ENCODE measurements at places on chromosomes 12 and 14.
A peak's percentile ranks its signal among the peaks of the same experiment; 100 is the strongest.

DNA sequence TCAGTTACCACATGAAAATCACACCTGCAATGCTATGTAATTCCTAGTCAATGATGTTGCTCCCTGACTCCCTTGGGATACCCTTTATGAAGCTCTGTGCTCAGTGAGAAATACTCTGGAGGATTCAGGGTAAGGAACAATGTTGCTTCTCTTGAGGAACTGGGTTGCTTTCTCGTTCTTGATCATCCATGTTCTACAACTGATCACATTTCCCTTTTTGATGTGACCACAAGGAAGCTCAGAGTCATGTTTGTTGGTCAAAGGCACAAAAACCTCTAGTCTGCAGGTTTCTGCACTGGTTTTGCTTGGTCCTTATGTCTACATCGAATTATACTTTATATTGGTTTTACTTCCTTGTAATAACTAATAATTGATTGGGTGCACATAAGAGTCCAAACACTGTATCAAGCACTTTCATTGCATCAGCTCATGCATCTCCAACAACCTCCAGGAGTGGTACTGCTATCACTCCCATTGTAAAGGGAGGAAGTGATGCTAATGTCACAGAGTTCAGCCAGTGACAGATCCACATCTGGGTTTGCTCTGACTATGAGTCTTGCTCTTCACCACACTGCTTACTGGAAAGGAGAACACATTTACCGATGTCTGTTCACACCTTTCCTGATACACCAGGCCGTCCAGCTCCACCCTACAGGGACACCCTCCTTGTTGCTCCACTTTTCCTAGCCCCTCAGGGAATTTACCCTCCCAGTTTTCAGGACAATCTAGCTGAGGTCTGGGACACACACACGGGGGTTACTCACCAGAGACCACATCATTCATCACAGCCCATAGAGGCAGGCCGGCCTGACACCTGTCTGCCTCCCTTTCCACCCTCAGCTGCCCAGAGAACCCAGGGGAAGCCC lies 41.0 kb downstream of the CMKLR1 start:
- DNase-seq = no peak

DNA sequence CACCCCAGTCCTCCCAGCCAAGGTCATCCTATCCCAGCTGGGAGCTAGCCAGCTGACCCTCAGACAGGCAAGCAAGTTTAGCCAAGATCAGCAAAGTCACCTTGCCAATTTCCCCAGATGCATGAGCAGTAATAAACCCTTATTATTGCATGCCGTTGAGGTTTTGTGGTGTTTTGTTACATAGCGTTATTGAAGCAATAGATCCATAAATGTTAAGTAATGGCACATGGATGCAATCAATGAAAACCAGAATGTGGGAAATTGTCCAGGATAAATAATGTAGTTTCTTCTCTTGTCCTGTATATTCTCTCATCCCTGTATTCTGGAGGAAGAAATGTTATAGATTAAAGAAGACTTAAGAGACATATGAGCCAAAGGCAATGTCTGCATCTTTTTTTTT lies 18.0 kb upstream of the TMEM260 start:
- peak; percentile 61 for DNase-seq

DNA sequence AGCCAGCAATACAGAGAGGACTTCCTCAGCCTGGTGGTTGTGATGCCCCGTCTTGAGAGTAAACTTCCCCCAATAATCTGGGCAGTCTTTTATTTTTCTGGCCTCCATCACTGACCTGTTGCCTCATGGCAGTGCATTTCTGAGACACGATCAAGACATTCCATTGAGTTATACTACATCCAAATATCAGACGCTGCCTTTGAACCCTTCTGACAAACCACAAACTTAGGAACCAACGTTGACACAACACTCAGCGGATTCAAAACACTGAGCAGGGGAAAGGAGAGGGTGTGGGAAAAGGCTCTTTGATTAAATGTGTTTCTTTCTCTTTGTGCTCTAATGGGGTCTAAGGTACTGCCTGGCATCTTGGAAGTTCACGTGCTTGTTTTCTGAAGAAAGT lies 100.7 kb upstream of the TBX5 start:
- no peak for DNase-seq

GRCh38 chr14:30240685-30241084 lies 313.0 kb upstream of the PRKD1 start:
- no peak for DNase-seq

DNA sequence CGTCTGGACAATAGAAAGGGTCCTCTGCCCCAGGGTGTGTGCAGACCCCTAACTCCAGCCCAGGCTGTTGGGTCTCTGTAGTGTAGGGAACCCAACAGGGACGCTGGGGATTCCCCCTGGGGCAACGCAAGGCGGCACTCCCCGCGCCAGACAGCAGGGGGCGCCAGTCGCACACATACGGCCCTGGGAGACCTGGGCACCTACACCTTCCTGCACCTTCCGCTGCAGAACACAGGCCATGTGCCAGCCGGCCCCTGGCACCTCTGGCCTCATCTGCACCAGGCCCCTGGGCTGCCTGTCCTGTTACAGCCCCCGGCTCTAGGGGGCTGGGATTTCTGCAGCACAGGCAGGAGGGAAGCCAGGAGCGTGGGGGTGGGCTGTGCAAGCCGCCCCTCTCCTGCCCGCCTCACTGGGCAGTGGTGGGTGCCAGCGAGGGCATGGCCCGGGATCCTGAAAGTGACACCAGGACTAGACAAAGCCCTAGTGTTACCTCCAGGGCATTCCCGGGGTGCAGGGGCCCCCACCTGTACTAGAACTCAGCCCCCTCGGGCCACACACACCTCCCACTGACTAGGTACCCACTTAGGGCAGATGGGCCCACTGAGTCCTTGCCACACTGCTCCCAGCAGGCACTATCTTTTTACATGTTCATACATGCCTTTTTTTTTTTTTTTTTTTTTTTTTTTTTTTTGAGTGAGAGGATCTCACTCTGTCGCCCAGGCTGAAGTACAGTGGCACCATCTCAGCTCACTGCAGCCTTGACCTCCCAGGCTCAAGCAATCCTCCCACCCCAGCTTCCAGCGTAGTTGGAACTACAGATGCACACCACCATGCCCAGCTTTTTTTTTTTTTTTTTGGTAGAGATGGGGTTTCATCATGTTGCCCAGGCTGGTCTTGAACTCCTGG lies 37.5 kb downstream of the CCNK start:
- no peak for DNase-seq

DNA sequence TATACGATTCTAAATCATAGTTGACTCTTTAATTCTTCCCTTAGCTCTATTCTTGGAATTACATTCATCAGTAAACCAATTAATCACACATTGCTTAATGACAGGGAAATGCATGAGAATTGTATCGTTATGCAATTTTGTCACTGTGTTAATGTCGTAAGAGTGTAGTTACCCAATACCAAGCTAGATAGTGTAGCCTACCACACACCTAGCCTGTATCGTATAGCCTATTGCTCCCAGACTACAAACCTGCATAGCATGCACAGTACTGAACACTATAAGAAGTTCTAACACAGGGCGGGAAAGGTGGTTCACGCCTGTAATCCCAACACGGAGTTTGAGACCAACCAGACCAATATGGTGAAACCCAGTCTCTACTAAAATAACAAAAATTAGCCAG lies 24.7 kb downstream of the HNRNPC start:
- no peak for DNase-seq

GRCh38 chr12:64010069-64010686 lies 165.7 kb downstream of the SRGAP1 start:
- no peak for DNase-seq

DNA sequence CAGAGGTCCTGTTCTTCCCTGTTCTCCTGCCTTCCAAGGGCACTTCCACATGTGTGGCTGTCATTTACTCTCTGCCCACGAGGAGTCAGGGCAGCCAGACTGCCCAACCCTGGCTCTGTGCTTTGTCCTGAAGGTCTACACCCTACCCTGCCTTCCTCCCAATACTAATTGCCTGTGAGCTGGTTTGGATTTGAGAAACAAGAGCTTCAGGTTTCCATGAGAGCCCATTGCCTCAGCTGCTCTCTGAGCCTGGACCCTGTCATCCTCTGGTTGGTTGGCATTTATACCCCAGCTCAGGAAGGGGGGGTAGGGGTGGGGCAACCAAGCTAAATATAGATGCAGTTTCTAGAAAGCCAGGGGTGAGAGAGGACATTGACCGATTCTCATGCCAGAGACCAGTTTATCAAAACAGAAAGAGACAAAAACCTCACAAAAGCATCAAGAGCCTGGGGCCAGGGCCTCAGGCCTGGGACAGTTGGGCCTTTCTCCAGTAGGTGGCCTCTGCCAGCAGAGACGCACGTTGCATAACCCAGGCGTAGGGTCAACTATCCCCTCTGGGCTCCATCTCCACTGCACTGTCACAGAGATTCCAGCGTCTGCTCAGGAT lies 34.5 kb downstream of the VDR start:
- DNase-seq = no peak

DNA sequence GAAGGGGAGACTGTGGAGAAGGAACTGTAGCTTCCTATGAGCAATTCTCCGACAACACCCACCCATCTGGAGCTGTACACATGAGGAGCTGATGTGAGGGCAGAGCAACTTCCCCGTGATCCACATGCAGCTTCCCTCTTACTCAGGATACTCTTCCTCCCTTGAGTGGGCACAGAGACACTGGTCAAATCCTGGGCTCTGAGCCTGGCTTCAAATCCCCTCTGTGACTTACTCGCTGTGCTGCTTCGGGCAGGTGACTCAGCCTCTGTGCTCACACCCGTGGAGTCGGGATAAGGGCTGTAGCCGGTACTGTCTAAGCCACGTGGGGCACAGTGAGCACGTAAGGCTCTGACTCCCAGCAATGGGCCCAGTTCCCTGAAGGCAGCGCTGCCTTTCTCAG lies 31.1 kb downstream of the ZFYVE21 start:
- DNase-seq = no peak

DNA sequence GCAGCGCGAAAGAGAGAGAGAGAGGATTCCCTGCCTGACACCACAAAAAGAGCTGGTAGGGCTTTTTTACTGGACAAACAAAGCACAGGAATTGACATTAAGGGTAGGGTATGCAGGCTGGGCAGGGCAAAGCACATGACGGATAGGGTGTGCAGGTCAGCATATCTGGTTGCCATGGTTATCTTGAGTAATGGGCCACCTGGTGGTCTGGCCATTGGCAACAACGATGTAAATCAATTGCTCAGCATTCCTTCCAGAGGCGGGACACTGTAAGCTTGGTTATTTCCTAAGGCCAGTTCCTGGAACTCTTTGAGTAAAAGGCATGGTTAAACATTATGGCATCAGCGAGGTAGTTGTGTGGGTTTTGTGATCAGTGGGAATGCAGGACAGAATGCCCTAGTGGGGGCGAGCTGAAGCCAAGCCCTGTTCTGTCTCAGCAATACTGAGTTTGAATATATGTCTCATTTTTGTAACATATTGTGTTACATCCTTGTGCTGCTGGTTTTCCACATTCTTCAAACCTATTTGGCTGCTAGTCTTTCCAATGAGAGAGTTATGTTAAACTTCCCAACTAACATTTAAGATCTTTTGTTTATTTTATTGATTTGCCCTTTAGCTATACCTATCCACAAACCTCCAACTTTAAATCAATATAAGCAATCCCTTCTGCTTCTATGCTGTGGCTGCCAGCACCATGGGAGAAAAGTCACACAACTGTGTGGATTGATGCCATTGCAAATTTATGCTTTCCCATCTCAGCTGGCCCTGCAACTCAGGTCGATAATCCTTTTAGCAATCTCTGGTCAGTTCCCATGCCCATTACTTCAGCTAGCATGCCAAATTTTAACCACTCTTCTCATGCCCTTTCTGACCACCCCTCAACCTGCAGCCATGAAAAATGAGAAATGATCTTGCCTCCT lies 396.7 kb upstream of the PDE3A start:
- no peak for DNase-seq

- no peak for DNase-seq
These were observed 149.5 kb upstream of the DIO3 start for GRCh38 chr14:101411779-101412178.

DNA sequence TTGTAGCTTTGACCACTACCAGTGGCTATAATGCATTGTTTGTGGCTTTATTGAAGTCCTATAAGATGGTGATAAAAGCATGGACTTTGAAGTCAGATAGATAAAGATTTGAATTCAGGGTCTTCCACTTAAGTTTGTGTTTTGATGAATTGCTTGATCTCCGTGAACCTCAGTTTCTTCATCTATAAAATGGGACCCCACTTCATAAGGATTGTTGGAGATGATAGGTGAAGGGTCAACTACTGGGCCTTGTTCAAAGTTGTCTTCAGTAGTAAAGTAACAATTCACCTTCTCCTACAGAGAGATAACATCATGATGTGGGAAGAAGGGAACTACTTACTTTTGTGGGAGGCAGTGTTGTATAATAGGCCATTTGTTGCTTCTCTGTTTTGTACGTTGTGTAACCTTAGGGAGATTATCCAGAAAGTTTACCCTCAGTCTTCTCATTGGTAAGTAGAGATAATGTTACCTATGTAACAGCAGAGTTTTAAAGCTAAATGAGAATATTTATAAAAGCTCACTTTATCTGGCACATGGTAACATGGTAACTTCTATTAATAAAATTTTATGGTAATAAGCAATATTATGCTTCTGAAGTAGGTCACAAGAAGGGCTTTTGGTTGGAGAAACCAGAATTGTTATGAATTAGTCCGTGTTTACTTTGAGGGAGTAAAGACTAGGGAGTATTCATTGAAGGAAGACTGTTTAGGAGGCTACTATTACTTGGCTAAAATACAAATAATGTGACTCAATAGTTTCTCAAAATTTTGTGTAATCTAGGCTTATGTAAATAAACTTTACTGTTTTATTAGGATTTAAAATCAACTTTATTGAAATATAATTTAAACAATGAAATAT lies 15.1 kb downstream of the ADIPOR2 start:
- no peak for DNase-seq

GRCh38 chr12:27385766-27386564 lies 53.3 kb downstream of the BMAL2 start:
- DNase-seq = no peak

DNA sequence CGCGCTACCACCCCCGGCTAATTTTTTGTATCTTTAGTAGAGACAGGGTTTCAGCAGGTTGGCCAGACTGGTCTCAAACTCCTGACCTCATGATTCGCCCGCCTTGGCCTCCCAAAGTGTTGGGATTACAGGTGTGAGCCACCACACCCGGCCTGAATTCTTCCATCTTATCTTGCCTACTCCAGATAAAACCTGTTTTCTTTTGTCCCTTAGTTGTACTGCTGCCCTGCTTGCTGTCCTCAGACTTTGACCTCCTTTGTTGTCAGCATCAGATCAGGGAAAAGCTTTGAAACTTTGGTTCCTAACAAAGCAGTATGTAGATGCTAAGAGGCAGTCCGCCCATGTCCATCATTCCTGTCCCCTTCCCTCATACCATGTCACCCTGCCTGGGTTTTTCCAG lies 15.9 kb downstream of the COPZ1 start:
- DNase-seq = no peak

DNA sequence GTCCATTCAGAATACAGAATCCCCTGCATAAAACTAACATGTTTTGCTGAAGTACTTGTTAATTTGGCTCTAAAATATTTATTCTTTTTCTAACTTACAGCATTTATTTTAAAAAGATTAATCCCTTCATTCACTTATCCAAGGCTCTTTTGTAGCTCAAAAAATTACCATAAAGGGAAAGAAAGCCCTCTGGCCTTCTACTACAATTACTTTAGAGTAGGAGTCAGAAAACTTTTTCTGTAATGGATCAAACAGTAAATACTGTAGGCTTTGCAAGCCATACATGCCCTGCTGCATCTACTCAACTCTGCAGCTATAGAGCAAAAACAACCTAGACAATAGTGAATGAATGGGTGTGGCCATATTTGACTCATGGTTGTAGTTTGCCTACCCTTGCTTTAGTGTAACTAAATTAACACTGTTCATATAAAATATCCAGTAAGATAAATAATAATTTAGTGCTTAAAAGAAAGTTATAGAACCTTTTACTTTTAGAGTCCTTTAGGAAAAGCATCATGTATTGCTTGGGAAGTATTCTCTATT lies 74.2 kb upstream of the ZFP36L1 start:
- DNase-seq = no peak

GRCh38 chr12:75364919-75365318 lies 26.0 kb upstream of the GLIPR1L2 start:
- DNase-seq = peak; percentile 76

All from fibroblast of skin of left biceps (primary cell).